ENCODE measurements at places on chromosomes 5 and 9.

DNA sequence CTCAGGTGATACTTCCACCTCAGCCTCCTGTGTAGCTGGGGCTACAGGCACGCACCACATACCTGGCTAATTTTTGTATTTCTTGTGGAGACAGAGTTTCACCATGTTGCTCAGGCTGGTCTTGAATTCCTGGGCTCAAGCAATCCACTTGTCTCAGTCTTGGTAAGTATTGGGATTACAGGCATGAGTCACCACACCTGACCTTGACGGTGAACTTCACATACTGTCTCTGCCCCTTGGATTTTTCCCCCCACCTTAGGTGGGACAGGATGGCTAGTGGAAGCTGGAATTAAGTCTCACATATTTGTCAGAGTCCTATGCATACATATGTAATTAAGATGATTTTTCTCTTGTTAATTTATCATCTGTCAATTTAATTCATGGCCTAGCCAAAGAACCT is 20.9 kb upstream of the RFK start:
- no peak for DNase-seq

DNA sequence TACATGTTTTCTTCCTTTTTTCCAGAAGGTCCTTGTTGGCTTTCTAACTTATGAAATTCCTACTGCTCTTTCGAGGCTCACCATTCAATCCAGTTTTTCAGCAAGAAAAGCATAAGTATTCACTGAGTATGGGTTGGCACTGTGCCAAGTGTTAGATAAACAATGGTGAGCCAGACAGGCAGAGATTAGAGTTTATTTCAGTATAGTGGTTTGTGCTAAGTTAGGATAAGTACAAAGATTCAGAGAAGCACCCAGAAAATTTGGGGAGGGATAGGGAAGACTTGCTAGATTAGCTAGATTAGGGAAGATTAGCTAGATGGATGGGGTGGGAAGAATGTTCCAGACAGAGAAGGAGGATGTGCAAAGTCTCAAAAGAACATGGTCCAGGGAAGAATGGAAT is 122.9 kb downstream of the OXCT1 start:
- DNase-seq, result no peak

GRCh38 chr5:113390224-113390623 is 44.6 kb downstream of the TSSK1B start:
- no peak for DNase-seq

DNA sequence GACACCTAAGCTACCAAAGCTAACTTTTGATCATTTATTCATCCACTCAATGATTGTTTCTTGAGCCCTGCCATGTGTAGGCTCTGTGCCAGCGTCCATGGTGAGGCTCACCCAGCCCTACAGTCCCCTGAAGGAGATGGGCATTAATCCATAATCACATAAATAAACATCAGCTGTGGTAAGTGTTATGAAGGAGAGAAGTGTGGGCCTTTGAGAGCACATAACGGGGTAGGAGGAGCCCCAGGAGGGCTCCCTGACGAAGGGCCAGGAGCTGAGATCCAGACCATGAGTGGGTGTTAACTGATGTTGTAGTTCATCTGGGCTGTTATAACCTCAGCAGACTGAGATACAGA is 53.9 kb upstream of the AFAP1L1 start:
- DNase-seq, result no peak

DNA sequence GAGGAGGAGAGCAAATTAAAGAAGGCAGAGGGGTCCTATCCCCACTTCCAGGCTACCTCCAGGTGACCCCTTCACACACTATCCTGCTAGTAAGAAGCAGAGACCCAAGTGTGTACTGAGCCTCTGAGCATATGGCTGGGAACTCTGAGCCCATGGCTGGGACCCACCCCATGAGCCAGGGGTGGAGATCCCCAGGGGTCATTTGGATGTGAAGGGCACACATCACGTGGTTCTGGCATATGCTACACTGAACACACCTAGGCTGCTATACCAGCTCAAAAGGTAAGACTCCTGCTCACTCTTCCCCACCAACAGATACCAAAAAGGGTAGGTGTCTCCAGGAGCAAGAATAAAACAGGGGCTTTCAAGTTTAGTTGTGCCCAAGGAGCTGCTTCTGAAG is 149.9 kb downstream of the FRMD3 start:
- DNase-seq, result no peak

DNA sequence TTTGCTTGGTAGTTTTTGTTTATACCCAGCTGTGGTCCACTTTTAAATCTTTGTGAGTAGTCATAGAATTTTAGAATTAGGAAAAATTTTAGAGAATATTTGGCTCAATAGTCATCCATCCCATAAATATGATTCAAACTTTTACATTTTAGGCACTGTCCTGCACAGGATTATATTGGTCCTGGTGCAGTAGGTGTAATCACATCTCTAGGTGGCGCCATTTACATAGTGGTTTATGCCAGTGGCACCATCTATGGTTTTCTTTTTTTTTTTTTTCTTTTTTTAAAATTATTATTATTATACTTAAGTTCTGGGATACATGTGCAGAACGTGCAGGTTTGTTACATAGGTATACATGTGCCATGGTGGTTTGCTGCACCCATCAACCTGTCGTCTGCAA is 260.7 kb upstream of the KCNN2 start:
- DNase-seq, result no peak

DNA sequence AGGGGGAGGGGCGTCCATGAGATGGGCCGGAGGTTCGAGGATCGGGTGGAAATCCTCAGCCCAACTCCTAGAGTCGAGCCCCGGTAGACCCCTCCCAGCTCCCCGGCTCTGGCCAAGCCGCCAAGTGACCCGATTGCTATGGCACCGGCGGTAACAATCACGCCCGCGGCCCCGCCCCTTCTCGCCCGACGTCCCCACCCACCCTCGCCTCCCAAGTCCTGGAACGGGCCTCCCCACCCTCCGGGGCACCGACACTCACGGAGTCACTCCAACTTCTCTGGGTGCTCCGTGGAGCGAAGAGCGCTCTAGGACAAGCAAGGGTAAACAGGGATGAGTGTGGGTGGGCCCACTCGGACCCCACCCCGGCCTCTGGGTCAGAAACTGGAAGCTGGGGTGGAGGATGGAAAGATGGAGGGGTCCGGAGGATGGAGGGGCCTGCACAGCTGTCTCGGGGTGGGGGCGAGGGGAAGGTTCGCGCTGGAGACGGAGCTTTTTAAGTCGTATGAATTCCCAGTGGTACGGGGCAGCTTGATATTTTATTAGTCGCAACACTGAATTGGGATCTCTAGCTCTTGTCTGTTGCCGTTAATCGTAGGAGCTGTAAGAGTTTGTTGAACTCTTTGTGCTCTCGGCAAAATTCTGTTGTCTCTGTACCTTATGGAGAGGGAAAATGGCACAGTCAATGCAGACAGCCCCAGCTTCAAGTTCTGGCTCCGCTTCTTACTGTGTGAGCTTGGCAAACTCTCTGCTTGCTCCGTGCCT is at the start of gene SPACA9:
TSS of gene SPACA9 (plus strand) at position 204 of the 762 bp plus-strand sequence. CDS start 5,050 bp downstream, outside the sequence.
- DNase-seq, result peak; percentile 31

- DNase-seq, result peak; percentile 46
Observed at GRCh38 chr9:109499631-109500410, 1.7 kb upstream of the PTPN3 start.

GRCh38 chr9:133129001-133129795 is 8.2 kb upstream of the RALGDS start:
- no peak for DNase-seq

DNA sequence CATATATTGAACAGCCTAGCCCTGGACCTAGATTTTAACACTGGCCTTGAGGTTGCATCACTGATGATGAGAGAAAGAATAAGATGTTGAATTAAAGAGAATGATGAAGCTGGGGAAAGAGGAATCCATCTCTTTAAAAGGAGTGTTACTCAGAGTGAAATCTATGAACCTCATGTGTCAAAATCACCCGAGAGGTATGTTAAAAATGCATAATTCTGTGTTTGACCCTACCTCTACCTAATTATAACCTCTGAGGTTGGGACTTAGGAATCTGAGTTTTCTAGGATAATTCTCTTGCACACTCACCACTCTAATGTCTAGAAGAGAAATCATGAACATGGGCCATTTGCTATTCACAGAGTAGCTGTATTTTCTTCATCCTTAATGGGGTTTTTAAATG is 479.4 kb downstream of the ENC1 start:
- DNase-seq, result no peak

DNA sequence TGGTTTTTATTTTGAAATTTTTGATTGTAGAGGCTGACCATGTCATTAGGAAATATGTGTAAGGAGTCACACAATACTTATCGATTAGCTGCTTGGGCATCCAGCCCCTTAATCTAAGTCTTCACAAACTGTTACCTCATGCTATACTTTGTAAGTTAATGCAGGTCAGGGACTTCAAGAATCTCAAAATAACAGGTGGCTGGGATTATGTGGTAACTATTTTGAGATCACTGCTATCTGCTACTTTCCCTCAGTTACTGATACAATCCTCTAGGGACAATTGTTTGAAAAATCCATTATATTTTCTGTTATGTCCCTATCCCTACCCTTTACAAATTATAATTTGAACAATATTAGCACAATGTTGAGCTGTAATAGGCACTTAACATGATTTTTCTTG is 21.7 kb downstream of the FTMT start:
- DNase-seq, result no peak

GRCh38 chr5:160800375-160801275 is 51.4 kb downstream of the ATP10B start:
- no peak for DNase-seq

DNA sequence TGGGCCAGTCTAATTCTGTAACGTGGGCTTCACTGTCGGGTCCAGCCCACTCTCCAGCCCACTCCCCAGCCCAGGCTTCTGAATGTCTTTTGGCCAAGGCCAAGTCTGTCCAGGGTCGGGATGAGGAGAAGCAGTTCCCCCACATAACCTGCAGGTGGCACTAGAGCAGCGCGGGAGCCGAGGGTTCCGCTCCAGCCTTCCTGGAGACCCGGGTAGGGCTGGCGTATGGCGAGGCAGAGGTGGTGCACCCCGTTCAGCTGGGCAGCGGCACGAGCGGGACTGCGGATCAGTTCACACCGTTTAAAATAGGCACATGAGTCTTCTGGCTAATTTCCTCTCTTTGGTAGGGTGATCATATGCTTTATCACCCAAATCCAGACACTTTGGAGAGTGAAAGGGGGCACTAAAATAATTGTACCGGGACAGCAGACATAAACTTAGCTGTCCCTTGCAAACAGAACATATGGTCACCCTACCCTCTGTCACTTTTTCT is 185.9 kb downstream of the MSX2 start:
- peak; percentile 82 for DNase-seq

- no peak for DNase-seq
Observed at GRCh38 chr5:67098656-67099055, 97.9 kb downstream of the CD180 start.

GRCh38 chr5:37549411-37549810 is 170.3 kb downstream of the WDR70 start:
- no peak for DNase-seq

DNA sequence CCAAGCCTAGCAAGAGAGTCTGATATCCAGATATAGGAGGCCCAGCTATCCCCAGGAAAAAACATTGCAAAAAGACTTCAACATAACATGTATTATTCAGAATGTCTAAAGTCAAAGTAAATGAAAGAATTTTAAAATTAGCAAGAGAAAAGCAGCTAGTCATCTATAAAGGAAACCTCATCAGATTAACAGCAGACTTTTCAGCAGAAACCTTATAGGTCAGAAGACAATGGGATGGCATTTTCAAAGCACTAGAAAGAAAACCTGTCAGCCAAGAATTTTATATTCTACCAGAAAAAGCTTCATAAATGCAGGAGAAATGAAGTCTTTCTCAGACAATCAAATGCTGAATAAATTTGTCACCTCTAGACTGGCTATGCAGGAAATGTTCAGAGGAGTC is 9.9 kb downstream of the OR1L3 start:
- no peak for DNase-seq

- no peak for DNase-seq
Observed at GRCh38 chr9:135607401-135608293, 31.7 kb downstream of the GLT6D1 start.

DNA sequence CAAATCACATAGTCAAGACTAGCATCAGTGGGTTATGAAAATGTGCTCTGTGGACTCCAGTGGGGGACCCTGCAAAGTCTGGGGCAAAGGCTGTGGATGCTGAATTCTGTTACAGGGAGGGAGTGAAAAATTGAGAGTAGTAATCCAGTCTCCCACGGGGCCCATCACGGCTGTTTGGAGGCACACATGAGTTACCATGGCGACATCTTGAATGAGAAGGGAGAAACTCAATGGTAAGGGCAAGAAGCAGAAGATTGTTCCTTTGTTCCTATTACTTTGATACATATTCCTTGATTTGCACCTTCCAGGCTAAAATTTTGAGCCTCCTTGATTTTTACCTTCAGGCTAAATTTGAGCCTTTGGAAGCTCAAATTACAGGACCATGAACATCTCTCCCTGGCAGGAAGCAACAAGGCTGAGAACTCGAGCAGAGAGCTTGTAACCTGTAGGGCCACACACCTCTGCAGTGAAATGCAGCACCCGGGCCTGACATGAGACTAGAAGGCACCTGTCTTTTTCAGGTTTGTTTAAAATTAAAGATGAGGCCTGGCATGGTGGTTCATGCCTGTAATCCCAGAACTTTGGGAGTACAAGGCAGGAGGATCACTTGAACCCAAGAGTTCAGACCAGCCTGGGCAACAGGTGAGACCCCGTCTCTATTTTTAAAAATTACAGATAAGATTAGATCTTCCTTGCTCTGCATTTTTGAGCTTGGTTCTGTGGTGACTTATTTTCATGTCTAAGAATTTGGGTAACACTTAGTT is 31.0 kb upstream of the ZFR start:
- DNase-seq, result no peak

DNA sequence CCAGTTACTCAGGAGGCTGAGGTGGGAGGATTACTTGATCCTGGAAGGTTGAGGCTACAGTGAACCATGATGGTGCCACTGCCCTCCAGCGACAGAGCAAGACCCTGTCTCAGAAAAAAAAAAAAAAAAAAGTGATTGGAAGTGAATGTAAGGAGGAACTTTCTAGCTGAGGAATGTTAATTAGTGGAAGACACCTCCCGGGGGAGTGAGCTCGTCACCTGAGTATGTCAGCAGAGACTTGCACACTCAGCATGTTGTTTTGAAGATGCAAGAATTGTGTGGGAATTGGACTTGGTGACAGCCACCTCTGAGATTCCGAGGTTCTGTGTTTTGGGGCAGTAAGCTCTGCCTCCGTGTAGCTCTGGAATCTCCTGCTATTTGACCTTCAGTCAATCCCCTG is 3.6 kb downstream of the SYNPO start:
- no peak for DNase-seq

GRCh38 chr9:95264954-95265615 is 52.4 kb downstream of the FANCC start:
- no peak for DNase-seq

DNA sequence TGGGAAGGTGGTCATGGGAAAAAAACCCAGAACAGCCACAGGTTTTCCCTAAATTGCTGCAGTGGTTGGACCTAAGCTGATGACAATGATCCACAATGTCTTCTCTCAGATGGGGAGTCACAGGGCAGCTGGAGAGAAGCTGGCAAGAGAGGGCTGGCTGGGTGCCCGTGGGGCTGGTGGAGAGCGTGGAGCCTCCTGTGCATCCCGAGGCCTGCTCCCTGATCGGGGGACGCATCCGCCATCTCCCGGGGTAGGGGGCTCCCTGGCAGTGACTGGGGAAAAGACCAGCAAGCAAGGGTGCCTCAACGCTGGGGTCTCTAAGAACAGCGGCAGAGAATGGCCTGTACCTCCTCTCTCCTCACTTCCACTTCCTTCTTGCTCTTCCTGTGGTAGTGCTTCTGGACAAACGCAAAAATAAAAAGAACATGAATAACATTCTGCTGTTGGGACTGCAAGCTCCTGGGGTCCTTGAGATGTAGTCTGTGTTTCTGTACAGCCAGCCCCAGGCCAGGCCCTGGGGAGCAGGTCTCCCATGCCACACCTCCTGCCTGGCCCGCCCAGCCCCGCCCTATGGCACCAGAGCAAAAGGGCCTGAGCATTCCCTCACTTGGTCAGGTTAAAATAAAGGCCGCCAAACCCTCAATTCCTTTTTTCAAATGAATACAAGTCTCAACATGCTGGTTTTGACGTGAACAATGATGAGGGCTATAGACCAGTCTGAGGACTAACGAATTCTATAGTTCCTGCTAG is 7.0 kb upstream of the MRNIP start:
- DNase-seq, result no peak
